ENCODE measurements at places on chromosomes 1 and 21.

DNA sequence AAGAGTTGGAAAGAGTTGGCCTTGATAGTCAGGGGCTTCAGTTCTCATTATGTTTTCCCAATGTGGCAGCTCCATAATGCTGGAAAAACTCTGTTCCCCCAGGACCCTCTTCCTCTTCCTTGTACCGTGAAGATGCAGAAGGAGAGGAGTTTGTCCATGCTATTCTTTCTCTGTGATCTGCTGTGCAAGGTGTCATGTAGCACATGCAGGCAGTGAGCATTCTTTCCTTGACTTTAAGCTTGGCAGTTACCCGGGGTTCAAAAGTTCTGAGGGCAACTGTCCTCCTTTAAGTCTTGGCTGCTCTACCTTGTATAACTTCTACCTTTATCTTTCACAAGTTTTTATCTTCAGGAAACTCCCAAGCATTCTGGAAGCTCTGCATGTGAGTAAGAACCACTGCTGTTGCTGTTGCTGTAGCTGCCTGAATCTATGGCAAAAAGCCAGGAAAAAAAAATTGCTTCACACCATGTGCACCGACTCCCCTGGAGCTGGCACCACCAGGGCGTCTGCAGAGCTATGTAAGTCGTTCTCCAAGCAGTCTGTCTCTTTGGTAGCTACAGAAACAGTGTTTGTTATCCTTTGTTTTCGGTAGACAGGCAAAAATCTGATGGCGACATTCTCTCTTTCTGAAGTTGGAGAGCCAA is 42.7 kb upstream of the SLC16A1 start:
- no peak for DNase-seq

- DNase-seq: no peak
These were observed 234.8 kb downstream of the GPR52 start for GRCh38 chr1:174682419-174683008.

DNA sequence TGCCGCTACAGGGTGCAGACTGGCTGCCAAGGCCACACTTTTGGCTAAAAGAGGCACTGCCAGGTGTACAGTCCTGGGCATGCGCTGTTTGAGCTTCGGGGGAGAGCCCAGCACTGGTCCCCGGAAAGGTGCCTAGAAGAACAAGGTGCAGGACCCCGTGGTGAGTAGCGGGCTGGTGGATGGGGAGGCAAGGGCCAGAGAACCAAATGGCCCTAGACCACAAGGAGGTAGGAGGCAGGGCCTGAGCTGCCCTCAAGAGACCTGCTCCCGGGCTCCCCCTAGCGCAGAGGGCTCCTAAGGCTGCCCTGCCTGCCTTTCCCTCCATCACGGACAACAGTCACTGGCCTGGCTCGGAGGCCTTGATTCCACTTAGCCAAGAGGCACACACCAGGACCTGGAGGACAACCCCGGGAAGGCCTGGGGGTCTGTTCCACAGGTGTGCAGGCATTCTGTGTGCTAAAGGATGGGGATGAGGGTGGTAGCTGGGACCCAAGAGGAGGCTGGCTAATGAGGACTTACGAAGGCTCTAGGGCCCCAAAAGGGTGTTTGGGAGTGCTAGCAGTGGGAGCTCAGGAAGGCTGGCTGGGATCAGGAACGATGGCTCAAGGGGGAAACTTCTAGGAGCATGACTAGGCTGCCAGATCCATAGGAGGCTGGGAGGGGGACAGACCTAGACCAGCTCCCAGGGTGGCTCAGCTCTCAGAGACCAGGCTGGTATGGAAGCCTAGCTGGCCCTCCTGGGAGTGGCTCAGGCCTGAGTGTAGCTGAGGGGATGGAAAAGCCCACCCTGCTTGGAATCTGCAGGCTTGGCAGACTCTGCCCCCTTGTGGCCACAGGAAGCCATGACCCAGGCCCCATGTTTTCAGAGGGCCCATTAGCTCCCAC is 742 bp downstream of the ARTN start:
- no peak for DNase-seq

- DNase-seq: no peak
These were observed 1.1 kb upstream of the DIO1 start for GRCh38 chr1:53892911-53893310.

GRCh38 chr1:207156826-207157225 is 52.8 kb downstream of the C4BPA start:
- no peak for DNase-seq

- DNase-seq: no peak
These were observed 131.8 kb upstream of the GREM2 start for GRCh38 chr1:240743705-240744104.

DNA sequence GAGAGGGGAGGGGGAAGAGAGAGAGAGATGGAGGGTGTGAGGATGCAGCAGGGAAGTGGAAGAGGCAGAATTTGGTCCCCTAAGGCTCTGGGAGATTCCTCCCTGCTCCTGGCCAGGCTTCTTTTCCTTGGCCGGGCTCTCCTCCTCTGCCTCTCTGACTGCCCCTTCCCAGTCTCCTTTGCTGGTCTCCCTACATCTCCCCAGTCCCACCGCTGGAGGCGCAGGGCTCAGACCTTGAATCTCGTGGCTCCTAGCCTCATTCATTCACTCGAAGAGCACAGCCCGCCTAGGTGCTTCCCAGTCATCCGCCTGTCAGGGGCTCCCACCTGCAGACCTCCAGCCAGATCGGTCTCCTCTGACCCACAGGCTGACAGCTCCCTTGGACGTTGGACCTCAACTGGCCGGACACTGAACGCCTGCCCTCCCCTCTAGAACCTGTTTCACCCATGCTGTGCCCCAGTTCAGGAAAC is 76.5 kb downstream of the VWA5B1 start:
- DNase-seq: no peak

DNA sequence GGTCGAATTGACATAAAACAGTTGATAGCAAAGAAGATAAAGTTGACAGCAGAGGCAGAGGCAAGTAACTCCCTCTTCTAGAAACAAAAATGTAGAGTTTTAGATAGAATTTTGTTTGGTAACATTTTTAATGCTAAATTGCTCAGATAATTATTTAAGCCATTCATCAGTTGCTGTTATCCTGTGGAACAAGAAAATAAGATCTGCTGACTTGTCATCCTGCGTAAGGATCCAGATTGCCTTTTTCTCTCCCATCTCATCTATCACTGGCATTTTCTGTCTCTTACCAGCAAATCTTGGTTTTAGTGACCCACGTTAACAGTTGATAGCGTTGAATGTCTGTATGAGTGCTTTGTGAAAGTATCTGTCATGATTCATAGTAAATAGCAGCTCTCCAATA is 29.8 kb downstream of the SOAT1 start:
- DNase-seq: no peak

GRCh38 chr1:205943245-205943644 is at the start of gene SLC26A9:
Gene SLC26A9, minus strand, starts transcription at chr1:205943456. Its CDS starts 7,636 bp downstream, at chr1:205935820.
- DNase-seq: no peak

DNA sequence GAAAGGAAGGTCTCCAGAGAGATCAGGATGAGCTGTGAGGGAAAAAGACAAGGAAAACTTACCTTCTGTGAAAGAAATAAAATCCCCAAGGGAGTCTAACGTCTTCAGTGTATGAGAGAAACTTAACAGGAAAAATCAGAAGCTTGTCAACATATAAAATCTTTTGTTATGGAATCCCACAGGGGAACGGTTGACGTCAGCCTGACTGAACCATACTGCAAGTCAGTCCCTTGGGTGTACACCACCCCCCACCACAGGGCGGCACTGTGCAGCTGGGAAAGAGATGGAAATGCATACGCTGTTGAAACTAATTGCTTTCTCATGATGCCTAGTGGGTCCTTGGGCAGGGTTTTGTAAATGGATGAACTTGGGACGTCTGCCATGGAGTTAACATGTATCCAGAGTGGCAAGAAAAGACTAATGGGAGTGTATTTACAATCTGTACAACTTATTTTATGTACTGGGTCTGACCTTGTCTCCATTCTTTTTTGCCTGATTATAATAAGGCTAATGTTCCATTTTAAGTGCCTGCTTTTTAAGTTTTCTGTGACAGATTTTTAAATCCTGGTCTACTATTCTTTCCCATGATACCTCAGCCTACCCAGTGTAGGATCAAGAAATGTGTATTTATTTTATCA is 22.7 kb downstream of the UTP25 start:
- DNase-seq: no peak

- DNase-seq: no peak
These were observed 234.0 kb downstream of the NPHP4 start for GRCh38 chr1:5758000-5758858.

DNA sequence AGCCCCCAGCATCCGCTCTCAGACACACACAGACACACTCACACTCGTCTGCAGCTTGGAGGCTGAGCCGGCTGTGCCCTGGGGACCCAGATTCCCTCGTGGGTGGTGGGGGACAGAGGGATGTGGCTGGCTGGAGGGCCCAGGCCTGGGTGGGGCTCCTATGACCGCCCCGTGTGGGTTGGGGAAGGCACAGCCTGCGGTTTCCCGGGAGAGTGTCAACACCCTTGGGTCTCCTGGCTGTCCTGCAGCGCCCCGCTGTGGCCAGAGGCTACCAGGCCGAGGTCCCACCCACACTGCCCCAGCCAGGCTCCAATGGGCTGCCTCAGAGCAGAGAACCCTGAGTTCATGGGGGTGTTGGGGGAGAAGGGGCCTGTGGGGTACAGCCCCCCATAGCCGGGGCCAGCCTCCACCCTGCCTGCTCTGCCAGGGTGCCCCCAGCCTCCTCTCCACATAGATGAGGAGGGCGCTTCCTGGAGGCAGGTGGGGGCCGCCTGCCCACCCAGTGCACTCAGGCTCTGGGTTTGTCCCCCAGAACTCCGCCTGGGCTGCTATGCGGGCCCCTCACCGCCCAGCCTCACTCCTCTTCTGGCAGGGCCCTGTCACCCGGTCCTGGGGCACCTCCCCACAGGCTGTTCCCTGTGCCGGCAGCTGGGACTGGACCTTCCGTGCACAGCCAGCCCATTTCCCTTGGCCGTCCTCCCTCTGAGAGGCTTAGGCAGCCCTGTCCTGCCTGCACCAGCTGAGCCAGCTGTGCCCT is at the start of gene TTC34:
TTC34 (minus strand) TSS at position 159 of the 757 bp plus-strand sequence. CDS start 866 bp downstream, outside the sequence.
- DNase-seq: no peak

All from GM12864 (cell line).